Posterior cingulate gyrus (tissue), 11 donors: ENCODE measurements at places on chromosomes 7 and 10.
A peak's percentile ranks its signal among the peaks of the same experiment; 100 is the strongest.

DNA sequence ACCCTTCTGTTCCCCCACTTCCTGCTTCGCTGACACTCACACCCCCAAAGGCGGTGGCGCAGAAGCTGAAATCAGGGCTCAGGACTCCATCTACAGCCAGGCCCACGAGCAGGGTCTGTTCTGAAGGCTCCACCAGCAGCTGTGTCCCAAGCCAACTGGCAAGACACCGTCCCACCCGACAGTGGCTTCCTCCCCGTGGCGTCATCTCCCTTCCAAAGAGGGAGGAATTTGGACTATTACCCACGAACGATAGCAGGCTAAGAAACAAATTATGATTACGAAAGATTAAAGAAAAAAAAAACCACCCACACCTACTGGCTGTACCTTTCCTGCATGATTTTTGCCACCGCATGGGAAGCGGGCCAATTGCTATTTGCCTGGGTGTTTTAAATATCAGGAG lies 54.3 kb downstream of the RBM17 start:
- no peak for DNase-seq

GRCh38 chr10:69914398-69915214 lies 112.9 kb downstream of the COL13A1 start:
- peak; percentile 95 for DNase-seq

DNA sequence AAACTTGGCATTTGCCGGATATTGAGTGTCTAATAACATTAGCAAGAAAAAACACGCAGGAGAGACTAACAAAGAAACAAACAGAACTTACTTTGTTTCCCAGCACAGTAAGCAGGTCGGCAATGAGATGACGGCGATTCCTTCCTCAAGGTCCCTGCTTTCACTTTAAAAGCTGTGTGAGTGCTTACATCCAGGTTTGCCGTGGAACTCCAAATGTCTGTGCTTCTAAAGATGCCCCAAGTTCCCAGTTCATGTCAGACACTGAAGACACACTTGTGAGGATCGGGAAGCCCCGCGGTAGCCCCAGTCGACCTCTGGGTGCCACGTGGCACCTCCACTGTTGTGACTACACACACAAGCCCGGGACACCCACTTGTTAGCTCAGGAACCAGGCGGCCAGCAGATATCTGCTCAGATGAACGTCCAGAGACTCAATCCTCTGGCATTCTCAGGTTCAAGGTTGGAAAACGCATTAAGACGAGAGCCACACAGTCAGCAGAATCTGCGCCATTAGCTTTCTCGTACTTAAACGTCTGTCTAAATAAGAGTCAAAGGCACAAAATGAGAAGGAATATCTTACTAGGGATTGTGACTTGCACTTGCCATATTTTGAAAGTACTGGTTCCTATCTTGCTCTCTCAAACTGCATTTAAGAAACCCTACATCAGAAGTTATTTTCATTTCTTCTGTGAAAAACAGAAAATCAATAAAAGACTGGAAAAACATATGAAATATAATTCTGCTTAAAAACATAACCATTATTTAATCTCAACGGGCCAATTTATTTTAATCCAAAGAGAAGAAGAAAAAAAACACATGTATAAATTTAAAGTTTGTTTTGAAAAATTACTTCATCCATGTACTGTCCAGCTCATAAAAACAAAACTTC lies 207.6 kb upstream of the KLF14 start:
- DNase-seq = no peak

DNA sequence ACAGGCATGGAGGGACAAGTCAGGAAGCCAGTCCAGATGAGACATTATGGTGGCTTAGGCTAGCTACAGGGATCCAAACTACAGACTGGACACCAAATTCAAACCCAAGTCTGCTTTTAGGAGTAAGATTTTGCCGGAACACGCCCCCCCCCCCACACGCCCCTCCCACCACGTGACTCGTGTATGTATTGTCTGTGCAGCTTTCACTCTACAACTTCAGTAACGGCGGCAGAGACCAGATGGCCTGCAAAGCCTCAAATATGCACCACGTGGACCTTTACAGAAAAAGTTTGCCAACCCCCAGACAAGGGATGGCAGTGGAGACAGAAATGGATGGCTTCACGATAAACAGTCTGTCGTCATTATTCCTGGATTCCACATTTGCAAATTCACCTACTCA lies 14.5 kb downstream of the HIPK2 start:
- DNase-seq = no peak

DNA sequence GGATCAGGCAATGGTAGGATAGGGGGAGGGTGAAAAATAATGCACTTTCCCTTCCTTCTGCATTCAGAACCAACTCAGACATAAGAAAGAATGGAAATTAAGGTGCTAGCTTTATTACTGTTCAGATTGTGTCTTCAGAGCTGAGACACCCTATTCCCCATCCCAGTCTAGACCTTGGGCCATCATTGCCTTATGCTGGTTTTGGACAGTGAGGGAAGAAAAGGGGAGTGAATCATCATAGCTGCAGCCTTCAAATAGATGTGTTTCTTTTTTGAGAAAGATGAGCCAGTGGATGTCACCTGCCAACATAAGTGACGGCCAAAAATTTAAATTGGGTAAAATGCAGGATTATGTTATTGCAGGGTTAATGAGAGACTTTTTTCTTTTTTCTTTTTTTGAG lies 27.0 kb upstream of the TOMM7 start:
- no peak for DNase-seq
